Cerebellar cortex (tissue), 1 donor: ENCODE measurements at places on chromosomes 6 and 20.

- DNase-seq, result no peak
These were observed 16.3 kb upstream of the PDE10A start for GRCh38 chr6:165679326-165679725.

- DNase-seq, result no peak
These were observed 152.5 kb downstream of the MTHFD1L start for GRCh38 chr6:151018046-151018445.

- DNase-seq, result no peak
These were observed 178.4 kb downstream of the MTHFD1L start for GRCh38 chr6:151043944-151044343.

- DNase-seq, result peak; percentile 13
These were observed 26.8 kb upstream of the CLIC5 start for GRCh38 chr6:46042355-46042999.

GRCh38 chr6:78383968-78384367, 483.4 kb upstream of the IRAK1BP1 start:
- no peak for DNase-seq

GRCh38 chr6:166579237-166579850, 7.1 kb downstream of the RAMACL start:
- peak; percentile 87 for DNase-seq

GRCh38 chr20:62925420-62926228, 681 bp downstream of the DIDO1 start:
- no peak for DNase-seq

GRCh38 chr6:1895721-1896120, 286.0 kb downstream of the FOXC1 start:
- DNase-seq, result no peak

GRCh38 chr6:100913400-100914276, 32.5 kb upstream of the ASCC3 start:
- DNase-seq, result no peak

DNA sequence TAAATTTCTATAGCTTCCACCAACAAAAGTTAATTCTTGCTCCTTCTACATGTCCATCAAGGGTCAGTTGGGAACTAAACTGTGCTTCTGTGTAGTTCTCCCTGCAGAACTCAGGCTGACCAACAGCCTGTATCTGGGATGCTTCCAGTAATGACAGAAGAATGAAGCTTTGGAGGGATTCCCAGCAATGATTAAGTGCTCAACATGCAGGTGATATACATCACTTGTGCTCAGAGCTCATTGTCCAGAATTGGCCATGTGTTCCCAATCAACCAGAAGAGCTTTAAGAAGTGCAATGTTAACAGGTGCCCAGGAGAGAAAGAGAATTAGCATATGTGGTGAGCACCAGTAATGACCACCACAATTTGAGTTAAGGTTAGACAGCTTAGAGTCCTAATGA, 37.4 kb upstream of the SNRPB2 start:
- DNase-seq, result no peak
